Smooth muscle cell of bladder (primary cell): ENCODE measurements at places on chromosomes 13 and 19. TPM values are rescaled to one million over a fixed set of nuclear protein-coding genes. Genes with fewer than 3 reads are reported as not detected.

The RNF17 gene
- total RNA-seq = 0.14 TPM in 1 of 2 replicates, not detected in the other

The TMEM190 gene
- total RNA-seq = 0.28 TPM in 1 of 2 replicates, not detected in the other

The C19orf38 gene
- 0.09 and 0.28 TPM in 2 replicates for total RNA-seq

The RFX1 gene
- total RNA-seq = 1.00 and 2.3 TPM in 2 replicates

The TUBA3C gene
- not detected in 2 replicates for total RNA-seq

The ZNF726 gene
- total RNA-seq = 0.46 and 0.85 TPM in 2 replicates

The NLRP11 gene
- not detected in 2 replicates for total RNA-seq
